A673 (cell line): ENCODE measurements at places on chromosomes 4 and X. TPM values are rescaled to one million over a fixed set of nuclear protein-coding genes. Genes with fewer than 3 reads are reported as not detected.

DNA sequence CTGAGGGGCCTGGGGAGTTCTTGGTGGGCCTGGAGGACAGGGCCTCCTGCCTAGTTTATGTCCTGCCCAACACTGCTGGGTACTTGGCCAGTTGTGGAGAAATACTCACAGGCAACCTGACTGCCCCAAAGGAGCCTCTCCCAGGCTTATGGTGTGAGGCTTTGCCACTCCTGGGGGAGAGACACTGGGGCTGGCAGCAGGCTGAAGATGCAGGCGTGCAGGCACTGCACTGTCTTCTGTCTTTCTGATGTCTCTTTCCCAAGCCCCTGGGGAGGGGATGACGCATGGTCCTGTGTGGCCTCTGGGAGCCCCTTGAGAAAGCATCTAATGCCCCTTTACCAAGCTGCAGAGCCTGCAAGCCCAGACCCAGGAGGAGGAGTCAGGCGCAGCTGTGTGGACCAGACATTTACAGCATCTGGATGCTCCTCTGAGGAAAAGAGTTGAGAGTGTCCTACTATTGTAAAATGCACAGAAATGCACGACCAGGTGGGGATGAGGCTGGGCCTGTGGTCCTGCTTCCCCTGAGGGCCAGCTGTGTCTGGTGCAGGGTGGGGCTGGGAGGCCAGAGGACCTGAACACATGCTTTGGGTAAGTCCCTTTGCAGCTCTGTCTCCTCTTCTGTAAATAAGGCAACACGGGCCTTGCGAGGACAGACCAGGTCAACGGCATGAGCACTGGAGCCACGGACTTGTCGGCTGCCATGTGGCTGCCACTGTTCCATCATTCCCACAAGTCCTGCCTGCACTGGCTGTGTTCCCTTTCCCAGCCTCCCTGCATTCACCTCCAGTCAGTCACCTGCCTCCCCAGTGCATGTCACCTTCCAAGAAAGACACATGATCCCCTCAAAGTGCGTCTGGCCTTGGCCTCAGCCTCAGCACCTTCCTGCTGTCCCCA, 8.4 kb downstream of the TMEM271 start:
- no peak for DNase-seq
- no peak overlapping the region for H3K4me3 ChIP-seq
- H3K36me3 ChIP-seq: no peaks in the 10 kb centered on the region
- no peaks in the 10 kb centered on the region for H3K4me1 ChIP-seq
- no peak overlapping the region for H3K27ac ChIP-seq

DNA sequence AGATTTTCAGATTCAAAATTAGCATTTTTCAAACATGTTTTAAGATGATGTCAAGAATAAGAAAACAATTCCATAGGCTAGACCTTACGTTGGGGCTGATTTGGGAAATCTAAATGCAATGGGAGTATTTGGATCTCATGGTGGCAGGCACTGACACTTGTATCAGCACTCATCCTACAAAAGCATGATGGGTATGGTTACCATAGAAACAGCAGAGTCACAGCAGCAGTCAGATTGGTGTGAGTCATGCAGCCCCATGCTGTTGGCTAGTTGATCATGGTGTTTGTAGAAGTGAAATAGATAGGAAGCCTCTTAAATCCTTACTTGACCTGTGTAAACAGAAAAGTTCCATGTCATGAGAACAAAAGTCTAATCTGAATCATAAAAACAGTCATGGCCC, 1637.3 kb upstream of the PABPC4L start:
- no peak overlapping the region for H3K27ac ChIP-seq
- peak; percentile 41 for DNase-seq
- no peaks in the 10 kb centered on the region for H3K27me3 ChIP-seq

GRCh38 chr4:165788686-165789463, 84.2 kb upstream of the TLL1 start:
- H3K27me3 ChIP-seq: no peaks in the 10 kb centered on the region
- no peak for DNase-seq
- no peak overlapping the region for H3K4me3 ChIP-seq
- peaks cover 2% of the 10 kb centered on the region for H3K4me1 ChIP-seq

GRCh38 chr4:146255463-146255862, 41.1 kb downstream of the REELD1 start:
- no peaks in the 10 kb centered on the region for H3K36me3 ChIP-seq
- H3K27ac ChIP-seq: peak overlapping the region; percentile 58
- no peaks in the 10 kb centered on the region for H3K27me3 ChIP-seq

- no peaks in the 10 kb centered on the region for H3K4me1 ChIP-seq
- no peak overlapping the region for H3K27ac ChIP-seq
- H3K27me3 ChIP-seq: peaks cover 43% of the 10 kb centered on the region
Observed at GRCh38 chrX:15499976-15500375, 631 bp upstream of the BMX start.

The AMELX gene
- total RNA-seq: not detected in 2 replicates

GRCh38 chrX:93420090-93420489, 253.3 kb downstream of the NAP1L3 start:
- no peaks in the 10 kb centered on the region for H3K36me3 ChIP-seq
- peaks cover 5% of the 10 kb centered on the region for H3K4me1 ChIP-seq
- no peak overlapping the region for H3K4me3 ChIP-seq
- H3K27me3 ChIP-seq: no peaks in the 10 kb centered on the region

GRCh38 chr4:40672528-40673522, 43.2 kb upstream of the RBM47 start:
- DNase-seq: peak; percentile 91
- no peaks in the 10 kb centered on the region for H3K36me3 ChIP-seq
- H3K4me1 ChIP-seq: peaks cover 18% of the 10 kb centered on the region
- peak overlapping the region; percentile 81 for H3K27ac ChIP-seq
- H3K4me3 ChIP-seq: no peak overlapping the region
- H3K27me3 ChIP-seq: no peaks in the 10 kb centered on the region

DNA sequence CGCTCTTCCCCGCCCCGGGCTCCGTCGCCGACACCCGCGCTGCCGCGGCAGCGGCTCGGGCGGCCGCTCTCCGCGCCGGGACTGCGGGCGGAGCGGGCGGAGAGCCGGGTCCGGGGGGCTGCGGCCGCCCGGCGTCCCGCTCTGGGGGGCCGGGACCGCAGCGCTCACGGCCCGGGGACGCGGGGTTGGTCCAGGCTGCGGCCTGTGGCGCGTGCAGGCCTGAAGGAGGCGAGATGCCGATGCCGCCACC, 492 bp downstream of the GALNT7 start:
- H3K27ac ChIP-seq: peak overlapping the region; percentile 90
- no peaks in the 10 kb centered on the region for H3K27me3 ChIP-seq
- no peak for DNase-seq
- H3K4me3 ChIP-seq: peak overlapping the region; percentile 74

DNA sequence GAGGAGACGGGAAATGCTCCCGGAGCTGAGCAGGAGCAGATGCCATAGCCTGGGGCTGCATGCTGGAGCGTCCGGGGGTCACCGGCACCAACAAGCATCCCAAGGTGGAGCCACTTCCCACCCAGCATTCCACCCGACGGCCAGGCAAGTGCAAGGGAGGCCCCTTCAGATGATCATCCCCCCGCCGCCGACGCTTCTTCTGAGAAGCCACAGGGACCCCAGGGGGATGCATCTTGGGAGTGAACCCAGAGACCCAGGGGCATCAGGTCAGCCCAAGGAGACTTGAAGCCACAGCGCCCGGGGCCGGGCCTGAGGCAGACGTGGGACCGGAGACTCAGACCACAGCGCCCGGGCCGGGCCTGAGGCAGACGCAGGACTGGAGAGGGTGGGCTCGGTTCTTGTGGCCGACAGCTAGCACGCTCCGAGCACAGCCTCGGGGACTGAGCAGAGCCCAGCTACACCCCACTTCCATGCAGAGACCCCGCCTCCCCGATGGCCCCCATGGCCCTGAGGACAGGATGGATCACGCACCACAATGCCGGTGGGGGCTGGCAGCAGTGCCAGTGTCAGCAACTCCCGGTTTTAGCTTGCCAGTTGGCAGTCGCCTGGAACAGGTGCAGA, 33.0 kb upstream of the CPLX1 start:
- no peaks in the 10 kb centered on the region for H3K27me3 ChIP-seq
- DNase-seq: no peak
- peaks cover 16% of the 10 kb centered on the region for H3K36me3 ChIP-seq
- no peak overlapping the region for H3K4me3 ChIP-seq

GRCh38 chrX:153646620-153647373, at the start of gene DUSP9:
DUSP9 (plus strand) TSS chrX:153647203; CDS start chrX:153647954, 751 bp downstream.
- H3K4me1 ChIP-seq: no peaks in the 10 kb centered on the region
- peaks cover 26% of the 10 kb centered on the region for H3K27me3 ChIP-seq
- peak; percentile 38 for DNase-seq
- no peaks in the 10 kb centered on the region for H3K36me3 ChIP-seq

The PAGE5 gene
- not detected in 2 replicates for total RNA-seq

GRCh38 chr4:153555730-153556434, 89.7 kb downstream of the TMEM131L start:
- H3K4me3 ChIP-seq: no peak overlapping the region
- H3K4me1 ChIP-seq: peaks cover 15% of the 10 kb centered on the region
- no peaks in the 10 kb centered on the region for H3K36me3 ChIP-seq
- no peak overlapping the region for H3K27ac ChIP-seq

The CMC4 gene
- total RNA-seq: 5.9 and 6.4 TPM in 2 replicates
